ENCODE measurements at places on chromosomes 12 and 14. TPM values are rescaled to one million over a fixed set of nuclear protein-coding genes. Genes with fewer than 3 reads are reported as not detected.
A peak's percentile ranks its signal among the peaks of the same experiment; 100 is the strongest.

- DNase-seq: peak; percentile 74
These were observed 6.4 kb downstream of the SLC48A1 start for GRCh38 chr12:47779301-47779942.

DNA sequence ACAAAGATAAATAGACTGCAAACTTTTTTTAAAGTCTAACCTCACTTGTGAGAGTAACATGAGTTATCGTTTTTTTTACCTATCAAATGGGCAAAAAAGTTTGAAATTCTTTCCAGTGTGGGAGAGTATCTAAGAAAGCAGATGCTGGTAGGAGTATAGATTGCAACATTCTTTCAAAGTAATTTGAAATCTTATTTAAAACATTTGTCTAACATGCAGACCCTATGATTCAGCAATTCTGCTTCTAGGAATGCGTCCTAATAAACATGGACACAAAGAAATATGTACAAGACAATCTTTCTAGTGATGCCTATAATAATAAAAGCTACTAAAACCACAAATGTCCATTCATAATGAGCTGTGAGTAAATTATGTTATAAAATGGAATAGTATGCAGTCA, 110.4 kb upstream of the TMCC3 start:
- DNase-seq: peak; percentile 23

- no peak for DNase-seq
These were observed 1.7 kb upstream of the GPR68 start for GRCh38 chr14:91246051-91246852.

DNA sequence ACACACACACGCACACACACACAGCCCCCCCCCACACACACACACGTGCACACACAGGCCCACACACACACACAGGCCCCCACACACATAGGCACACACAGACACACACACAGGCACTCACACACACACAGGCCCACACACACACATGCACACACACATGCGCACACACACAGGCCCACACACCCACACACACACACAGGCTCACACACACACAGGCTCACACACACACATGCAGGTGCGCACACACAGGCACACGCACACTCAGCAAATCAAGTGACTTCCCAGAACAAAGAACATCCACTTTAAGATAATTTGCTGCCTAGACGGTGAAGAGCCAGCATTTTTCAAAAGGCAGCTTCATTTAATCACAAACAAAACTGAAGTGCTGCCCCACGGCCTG, 78.5 kb upstream of the FBRSL1 start:
- DNase-seq: no peak

Gene RIMBP2
- total RNA-seq: not detected

Gene ADAMTS20
- total RNA-seq: 0.17 TPM

Gene OVCH1
- total RNA-seq: 0.11 TPM

DNA sequence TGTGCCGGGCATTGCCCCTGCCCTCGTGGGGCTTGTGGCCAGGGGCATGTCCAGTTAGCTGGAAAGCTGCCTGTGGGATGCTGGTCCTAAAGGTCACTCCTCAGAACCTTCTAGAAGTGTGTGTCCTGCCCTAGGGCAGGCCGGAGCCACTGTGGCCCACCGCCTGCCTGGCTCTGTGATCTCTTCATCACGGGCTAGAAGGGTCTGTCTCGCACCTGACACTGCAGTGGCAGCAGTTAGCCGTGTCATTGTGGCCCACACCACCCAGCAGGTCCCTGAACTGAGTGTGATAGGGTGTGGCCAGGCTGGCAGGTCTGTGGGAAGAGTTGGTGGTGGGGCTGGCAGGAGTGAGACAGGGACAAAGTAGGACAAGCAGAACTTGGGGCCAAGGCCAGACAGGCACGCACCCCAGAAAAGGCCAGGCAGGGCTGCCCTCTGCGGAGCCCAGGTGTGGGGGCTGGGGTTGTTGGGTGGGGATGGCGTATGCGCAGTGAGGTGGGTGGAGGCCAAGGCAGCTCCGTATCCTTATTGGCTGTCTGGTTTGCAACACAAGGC, 41.2 kb downstream of the ADGRD1 start:
- DNase-seq: no peak

Gene HOXC12
- total RNA-seq: 0.38 TPM

- no peak for DNase-seq
These were observed 305.9 kb upstream of the AMIGO2 start for GRCh38 chr12:47385653-47386052.
